ENCODE measurements at places on chromosomes 4 and X. TPM values are rescaled to one million over a fixed set of nuclear protein-coding genes. Genes with fewer than 3 reads are reported as not detected.

HTN3 gene
- total RNA-seq = not detected

PWWP3B gene
- under 0.01 TPM for total RNA-seq

KIAA1210 gene
- total RNA-seq = not detected

RAB33A gene
- total RNA-seq = 2.5 TPM

RPS3A gene
- total RNA-seq = 2,893 TPM

EXOC1L gene
- total RNA-seq = not detected
